Lung microvascular endothelial cell (primary cell): ENCODE measurements at places on chromosomes 5 and 9. TPM values are rescaled to one million over a fixed set of nuclear protein-coding genes. Genes with fewer than 3 reads are reported as not detected.

TIGD6 gene
- 2.6 and 5.6 TPM in 2 replicates for total RNA-seq

GAS1 gene
- total RNA-seq: 0.87 and 1.6 TPM in 2 replicates

CDC20B gene
- total RNA-seq: under 0.01 TPM in 2 replicates

PTBP3 gene
- total RNA-seq: 32.3 and 32.9 TPM in 2 replicates

HRCT1 gene
- total RNA-seq: 1.8 and 4.1 TPM in 2 replicates

ERCC6L2 gene
- total RNA-seq: 29.9 and 48.2 TPM in 2 replicates

EMB gene
- total RNA-seq: under 0.01 TPM in 2 replicates

VCAN gene
- total RNA-seq: 0.60 and 1.1 TPM in 2 replicates

EQTN gene
- not detected in 2 replicates for total RNA-seq

PDLIM4 gene
- 18.3 and 24.6 TPM in 2 replicates for total RNA-seq

DNA sequence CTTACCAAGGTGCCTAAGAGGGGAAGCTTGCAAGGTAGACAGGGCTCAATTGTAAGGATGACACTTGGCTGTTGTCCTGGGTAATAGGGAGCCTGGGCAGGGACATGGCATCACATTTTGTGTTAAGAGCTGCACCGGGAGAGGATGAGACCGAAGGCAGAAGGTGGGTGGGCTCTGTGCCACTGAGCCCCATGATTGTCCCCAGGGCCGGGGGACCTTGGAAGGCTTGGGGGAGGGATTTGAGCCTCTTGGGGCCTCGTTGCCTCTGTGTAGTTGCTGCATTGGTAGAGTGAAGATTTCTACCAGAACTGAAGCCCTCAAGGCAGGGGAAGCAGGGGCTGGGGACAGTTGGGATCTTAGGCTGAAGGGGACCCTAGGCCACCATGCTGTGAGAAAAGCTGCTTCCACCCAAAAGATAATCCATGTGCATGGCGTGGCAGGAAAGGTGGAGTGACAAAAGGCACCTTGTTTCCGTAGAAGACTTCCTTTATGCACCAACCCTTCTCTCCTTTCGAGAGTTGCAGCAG, 11.9 kb downstream of the FGF18 start:
- DNase-seq: no peak

GRCh38 chr9:94649100-94649819, 9.9 kb upstream of the FBP1 start:
- no peak for DNase-seq

DNA sequence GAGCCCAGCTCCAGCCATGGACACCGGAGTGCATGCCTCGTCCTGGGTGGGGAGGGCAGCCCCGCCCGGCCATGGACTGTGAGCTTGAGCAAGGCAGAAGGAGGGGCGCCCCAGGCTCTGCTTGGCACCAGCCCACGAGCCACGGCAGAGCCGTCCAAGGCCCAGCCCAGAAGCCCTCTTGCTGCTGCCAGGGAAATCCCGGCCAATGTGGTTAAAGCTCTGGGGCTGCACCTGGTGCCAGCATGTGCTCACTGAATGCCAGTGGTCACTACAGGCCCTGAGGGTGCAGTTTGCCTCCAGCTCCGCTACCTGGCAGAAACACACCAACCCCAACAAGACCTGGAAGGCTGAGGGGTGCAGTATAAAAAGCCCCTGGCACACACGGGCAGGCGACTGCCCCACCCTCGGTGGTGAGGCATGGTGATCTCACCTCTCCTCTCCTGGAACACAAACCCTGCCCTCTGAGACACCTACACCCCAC, 11.8 kb downstream of the BRD3 start:
- peak; percentile 38 for DNase-seq

- no peak for DNase-seq
Observed at GRCh38 chr5:11378461-11378860, 525.8 kb downstream of the CTNND2 start.

- no peak for DNase-seq
Observed at GRCh38 chr5:169095976-169096375, 205.0 kb downstream of the SLIT3 start.
